Stimulated activated CD4-positive, alpha-beta T cell treated with anti-CD3 and anti-CD28 coated beads, TNF-alpha, amount 100 ng/mL, for 48 hours (primary cell): ENCODE measurements at places on chromosomes 1 and 21.

GRCh38 chr1:100658716-100659026, 60.9 kb upstream of the VCAM1 start:
- DNase-seq: no peak

DNA sequence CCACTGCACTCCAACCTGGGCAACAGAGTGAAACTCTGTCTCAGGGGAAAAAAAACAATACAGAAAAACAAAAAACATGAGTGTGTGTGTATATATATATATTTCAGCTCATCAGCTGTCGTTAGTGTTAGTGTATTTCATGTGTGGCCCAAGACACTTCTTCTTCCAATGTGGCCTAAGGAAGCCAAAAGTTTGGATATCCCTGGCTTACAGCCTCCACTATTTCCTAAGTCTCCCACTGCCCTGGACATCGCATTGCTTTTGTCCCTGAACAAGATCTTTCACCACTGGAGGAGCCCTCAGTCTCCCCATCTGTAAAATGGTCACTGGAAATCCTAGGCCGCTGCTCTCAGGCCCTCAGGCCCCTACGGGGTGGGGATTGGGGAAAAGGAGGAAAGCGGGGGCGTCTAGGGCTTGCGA, 391 bp upstream of the LDLRAP1 start:
- DNase-seq: no peak

- DNase-seq: no peak
Measured at GRCh38 chr1:201732351-201732750, 96.6 kb upstream of the IPO9 start.

DNA sequence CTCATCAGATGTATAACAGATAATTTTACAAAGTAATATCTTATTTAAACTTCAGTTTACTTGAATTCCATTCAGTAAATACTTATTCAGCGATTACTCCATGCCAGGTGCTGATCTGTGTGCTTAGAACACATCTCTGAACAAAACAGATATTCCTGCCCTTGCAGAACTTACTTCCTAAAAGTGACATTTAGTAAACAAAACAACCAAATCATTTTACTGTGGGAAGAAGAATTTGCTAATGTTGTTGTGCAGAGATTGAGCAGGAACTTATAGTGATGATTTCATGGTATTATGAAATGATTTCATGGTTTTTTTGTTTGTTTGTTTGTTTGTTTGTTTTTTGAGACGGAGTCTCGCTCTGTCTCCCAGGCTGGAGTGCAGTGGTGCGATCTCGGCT, 39.3 kb upstream of the WLS start:
- no peak for DNase-seq

GRCh38 chr1:175784831-175785230, 41.4 kb upstream of the TNR start:
- no peak for DNase-seq

DNA sequence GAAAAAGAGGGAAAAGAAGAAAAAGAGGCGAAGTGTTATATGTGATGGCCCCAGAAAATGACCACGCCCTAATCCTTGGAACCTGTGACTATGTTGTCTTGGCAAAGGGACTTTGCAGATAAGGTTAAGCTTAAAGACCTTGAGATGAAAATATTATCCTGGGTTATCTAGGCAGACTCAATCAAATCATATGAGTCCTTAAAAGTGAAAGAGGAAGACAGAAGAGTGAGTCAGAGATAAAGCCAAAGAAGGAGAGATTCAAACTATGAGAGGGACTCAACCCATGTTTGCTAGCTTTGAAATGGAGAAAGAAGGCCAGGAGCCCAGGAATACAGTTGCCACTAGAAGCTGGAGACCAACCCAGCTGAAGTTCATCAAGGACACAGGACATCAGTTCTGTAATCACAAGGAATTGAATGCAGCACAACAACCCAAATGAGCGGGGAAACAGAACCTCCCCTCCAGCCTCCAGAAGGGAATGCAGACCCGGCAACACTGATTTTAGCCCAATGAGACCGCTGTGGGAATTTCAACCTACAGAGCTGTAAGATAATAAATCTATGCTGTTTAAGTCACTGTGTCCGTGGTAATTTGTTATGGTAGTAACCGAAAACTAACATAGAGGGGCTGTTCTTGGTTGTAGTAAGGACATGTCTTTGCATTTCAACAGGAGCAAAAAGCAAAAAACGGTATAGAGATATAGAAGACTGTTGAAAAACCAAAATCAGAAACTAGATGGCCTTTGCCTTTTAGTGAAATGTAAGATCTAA, 4.2 kb upstream of the RGS8 start:
- no peak for DNase-seq

- no peak for DNase-seq
Measured at GRCh38 chr1:78145105-78145580, 99.4 kb downstream of the GIPC2 start.

- DNase-seq: no peak
Measured at GRCh38 chr1:215584389-215584788, 17.3 kb downstream of the KCTD3 start.

DNA sequence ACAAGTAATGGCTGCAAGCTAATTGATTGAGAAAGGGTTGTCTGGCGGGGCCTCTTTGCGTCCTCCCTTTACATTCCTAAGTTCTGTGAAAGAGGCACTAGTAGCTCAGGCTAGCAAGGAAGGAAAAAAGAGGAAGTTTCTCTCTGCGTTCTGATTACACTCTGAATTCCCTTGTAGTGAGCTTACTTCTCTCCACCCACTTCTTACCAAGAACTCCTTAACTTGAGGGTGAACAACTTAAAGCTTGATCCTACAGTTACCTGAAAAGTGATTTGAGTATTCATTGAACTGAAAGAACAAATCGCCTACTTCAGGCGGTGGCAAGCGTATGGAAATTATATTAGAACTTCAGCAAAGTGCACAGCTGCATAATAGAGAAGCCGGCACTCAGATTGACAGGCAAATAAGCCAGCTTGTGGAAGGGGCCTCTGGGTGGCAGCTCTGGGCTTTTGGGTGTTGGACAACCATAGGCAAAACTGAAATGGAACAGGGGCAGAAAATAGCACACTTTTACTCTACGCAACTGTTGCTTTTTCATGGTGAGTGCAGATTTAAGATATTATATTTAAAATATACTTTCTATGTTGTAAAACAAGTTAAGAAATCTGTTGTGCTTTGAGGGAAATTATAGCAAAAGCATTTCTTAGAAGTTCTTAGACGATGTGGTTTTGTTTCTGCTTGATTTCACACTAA, 464.5 kb downstream of the USP25 start:
- DNase-seq: no peak

DNA sequence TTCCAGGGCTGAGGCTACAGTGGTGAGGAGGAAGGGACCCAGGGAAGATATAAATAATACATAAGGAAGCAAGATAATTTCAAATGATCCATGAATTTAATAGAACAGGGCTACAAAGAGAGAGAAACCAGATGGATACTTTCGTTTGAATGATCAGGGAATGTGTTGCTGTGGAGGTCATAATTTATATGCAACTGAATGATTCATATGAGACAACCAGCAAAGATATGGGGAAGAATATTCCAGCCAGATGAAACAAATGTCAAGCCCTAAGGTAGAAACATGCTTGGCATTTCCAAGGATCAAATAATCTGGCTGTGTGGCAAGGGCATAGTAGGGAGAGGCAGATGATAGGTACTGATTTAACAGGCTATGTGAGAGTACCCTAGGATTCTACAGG, 84.8 kb upstream of the ZC3H11B start:
- DNase-seq: no peak

GRCh38 chr1:179366093-179366800, 476 bp downstream of the AXDND1 start:
- no peak for DNase-seq

GRCh38 chr1:186835448-186835847, 6.7 kb downstream of the PLA2G4A start:
- DNase-seq: no peak

GRCh38 chr1:64856553-64856952, 109.8 kb downstream of the JAK1 start:
- no peak for DNase-seq

GRCh38 chr1:167152192-167152876, 58.5 kb downstream of the STYXL2 start:
- no peak for DNase-seq

GRCh38 chr1:184482136-184482535, 95.3 kb downstream of the C1orf21 start:
- no peak for DNase-seq

DNA sequence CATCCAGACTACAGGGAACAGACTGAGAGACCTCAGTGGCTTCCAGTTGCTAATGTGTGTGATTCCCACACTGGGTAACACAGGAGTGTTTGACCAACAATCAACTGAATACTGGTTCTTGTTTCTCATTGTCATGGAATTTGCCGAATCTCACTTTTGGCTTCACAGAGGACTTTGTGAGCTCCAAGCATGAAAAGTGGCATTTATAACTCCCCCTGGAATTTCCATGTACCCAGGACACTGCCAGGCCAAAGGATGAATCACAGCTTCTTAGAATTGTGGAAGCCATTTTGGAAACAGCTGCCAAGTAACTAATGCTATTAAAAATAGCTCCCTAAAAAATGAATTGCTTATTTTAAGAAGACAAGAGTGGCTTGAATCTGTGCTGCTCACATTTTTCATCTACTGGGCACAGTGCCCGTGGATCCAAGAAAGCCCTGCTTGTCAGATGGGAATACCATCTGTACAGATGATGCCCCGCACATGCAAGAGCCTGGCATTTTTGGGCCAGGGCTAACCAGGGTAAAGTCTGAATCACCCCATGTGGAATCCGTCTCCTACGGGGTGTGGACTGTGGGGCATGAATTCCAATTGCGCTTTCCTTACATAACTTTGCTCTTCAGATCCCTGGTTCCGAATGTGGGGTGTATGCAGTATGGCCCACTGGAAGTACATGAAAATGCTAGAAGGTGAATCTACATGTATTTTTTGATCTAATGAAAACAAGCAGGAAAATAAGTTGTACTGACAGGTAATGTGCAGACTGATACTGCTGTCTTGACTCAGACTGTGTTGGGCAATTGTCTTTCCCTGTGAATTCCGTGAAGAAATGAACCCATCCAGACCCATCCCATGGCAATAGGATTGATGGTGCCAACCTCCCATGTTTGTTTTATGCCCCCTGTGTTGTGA, 487.3 kb downstream of the SIPA1L2 start:
- DNase-seq: no peak

DNA sequence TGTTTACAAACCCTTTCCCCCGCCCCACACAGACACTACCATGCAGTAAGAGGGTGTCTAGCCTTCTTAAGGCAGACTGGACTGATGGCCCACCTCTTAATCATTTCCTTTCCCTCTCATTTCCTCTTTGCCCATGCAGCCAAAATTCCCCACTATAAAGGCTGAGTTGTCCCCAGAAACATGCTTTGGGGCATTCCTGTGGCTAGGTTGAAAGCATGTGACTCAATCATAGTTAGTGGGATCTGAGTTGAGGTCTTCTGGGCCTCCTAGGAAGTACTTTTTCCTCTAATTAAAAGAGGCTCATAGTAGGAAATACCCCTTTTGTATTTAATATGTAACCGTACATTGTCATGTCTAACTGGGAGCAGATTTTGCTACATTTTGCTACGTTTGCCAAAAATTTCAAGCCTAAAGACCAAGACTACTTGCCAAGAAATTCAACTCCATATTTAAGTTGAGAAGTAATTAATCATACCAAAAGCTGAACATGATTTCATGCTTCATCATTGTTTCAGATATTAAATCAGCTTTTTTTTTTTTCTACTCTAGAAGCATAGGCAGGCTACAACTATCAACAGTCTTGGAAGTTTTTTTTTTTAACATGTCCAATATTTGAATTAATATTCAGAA, 174.7 kb downstream of the ADGRL4 start:
- DNase-seq: no peak

DNA sequence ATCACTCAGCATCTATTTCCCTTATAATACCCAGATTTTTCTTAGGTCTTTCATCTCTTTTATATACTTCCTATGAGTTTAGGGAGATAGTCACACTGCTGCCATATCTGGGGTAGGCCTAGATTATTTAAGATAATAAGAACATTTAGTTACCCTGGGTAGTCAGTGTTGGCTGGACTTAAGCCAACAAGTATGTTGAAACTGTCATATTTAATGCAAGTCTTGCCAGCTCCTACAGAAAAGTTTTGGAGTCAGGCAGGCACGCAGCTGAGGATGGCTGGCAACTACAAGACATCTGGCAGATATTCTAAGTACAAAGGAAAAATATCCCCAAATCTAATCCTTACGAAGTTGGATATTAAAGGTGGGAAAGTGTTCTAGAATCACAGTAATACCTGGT, 19.2 kb upstream of the DEPDC1 start:
- no peak for DNase-seq

GRCh38 chr1:26994020-26994786, 711 bp downstream of the TRNP1 start:
- DNase-seq: no peak

DNA sequence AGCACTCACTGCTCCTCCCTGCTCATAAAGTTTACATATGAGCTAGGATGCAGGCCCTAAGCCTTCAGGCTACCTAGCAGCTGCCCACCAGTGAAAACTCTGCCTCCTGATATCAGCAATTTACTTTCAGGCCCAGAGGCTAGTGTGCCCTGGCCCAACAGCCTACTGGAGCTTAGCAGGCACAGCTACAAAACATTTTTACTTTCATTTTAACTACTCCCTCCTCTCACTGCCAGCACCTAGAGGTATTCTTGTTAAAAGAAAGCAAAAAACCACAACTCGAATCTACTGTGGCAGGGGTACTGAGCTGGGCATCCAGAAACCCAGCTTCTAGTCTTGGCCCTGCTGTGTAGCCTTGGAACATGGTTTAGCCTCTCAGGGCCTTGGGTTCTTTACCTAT, 5.8 kb upstream of the LORICRIN start:
- DNase-seq: no peak

DNA sequence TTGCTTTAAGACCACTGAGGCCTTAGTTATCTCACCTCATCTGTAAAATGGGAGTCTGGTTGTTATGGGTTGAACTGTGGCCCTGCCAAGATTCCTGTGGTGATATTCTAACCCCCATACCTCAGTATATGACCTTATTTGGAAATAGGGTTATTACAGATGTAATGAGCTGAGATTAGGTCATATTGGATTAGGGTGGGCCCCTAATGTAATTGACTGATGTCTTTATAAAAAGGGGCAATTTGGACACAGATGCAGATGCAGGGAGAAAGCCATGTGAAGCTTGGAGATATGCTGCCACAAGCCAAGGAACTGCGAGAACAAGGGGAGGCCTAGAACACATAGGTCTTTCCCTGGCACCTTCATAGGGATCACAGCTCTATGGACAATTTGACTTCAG, 3.9 kb downstream of the C1orf87 start:
- DNase-seq: no peak

- DNase-seq: peak; percentile 41
Measured at GRCh38 chr1:16082283-16083038, 9.0 kb upstream of the FAM131C start.

DNA sequence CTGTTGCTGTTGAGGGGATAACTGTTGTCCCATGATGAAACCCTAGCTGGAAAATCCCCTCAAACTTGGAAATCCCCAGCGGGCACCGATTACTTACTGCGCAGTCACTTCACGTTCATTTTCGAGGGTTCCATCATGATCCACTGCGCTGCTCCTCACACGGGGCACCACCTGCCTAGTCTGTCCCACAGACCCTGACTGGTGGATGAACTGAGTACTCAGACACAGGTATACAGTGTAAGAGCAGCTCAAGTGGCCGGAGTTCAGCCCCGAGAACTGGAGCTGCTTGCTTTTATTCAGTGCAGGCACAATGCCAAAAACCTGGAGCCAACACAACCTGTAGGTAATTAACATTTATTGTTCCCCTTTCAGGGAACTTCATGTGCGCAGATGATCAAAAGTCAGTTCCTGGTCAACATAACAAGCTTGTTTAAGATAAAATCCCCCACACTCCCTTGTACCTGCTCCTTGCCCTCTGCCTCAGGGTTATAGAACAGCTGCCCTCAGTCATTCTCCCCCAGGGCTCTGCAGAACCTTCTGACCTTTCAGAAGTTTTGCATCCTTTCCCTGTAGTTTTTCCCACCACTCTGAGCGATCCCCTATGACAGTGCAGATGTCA, 46.5 kb upstream of the PRELP start:
- no peak for DNase-seq
